ENCODE measurements at places on chromosomes 2 and 18.

DNA sequence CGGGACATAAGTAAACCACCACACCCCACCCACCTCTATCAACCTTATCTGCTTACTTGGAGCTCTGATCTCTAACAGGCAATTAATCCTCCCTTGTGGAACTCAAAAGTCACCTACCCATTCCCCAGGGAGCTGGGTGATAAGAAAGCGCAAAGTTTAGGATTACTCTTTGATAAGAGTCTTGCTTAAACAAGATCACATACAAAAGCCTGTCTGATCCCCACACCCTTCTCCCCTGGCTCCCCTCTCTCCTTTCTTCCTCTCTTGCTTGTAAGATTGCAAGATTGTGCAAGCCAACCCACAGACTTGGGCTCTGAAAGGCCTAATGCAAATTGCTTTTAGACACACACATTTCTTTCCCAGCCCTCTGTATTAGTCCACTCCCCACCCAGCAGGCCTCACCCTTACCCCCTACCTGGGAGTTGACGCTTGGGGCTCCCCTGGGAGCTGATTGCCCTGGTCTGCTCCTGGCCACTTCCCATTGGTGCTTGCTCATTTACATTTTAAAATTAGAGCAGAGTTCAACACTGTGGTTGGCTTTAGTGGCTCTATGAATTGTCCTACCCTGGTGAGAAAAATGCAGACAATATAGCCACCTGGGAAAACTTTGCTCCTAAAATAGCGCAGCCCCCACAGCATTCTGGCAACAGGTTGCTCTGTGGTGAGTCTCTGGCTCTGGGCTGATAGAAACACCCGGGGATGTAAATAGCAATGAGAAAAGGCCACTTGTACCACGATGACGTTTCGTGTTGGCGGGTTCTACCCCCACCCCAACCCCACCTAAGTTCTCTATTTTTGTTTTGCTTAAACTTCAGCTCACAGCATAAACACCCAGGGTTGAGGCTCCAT lies 92.8 kb upstream of the MSH2 start:
- DNase-seq, result peak; percentile 63

- peak; percentile 33 for DNase-seq
These were observed 17.8 kb downstream of the SMAD7 start for GRCh38 chr18:48932822-48933510.

DNA sequence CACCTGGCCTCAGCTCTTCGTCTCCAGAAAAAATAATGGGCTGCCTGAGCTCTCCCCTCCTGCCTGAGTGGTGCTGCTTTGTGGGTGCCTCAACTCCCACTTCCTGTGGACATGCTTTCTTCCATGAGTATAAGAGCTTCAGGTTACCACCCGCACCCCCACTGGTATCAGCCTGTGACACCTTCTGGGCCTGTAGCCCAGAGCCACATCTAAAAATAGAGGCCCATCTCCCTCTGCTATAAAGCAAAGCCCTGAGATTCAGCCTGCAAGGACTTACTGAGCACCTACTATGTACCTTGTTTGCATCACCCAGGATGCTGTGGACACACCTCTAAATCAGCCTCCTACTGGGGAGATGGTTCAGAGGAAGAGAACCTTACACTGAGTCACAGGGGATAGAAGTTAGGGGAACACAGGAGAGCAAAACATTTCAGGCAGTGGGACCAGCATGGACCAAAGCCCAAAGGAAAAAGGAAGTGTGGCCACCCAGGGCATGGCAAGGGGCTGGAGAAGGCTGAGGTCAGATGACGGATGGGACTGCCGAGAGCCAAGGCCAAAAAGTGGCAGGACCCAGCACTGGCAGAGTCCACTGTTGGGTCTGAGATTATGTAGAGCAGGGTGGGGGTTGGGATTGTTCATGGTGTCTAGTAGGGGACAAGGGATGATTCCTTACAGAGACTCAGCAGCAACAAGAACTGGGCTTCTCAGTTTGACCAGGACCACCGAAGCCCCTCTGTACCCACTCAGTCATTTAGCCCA lies 123.7 kb upstream of the PPP1CB start:
- peak; percentile 79 for DNase-seq

GRCh38 chr18:6885006-6885481 lies 155.5 kb downstream of the ARHGAP28 start:
- DNase-seq, result peak; percentile 14

Measured in cardiac fibroblast (primary cell).